ENCODE measurements at places on chromosomes 5 and 9.

DNA sequence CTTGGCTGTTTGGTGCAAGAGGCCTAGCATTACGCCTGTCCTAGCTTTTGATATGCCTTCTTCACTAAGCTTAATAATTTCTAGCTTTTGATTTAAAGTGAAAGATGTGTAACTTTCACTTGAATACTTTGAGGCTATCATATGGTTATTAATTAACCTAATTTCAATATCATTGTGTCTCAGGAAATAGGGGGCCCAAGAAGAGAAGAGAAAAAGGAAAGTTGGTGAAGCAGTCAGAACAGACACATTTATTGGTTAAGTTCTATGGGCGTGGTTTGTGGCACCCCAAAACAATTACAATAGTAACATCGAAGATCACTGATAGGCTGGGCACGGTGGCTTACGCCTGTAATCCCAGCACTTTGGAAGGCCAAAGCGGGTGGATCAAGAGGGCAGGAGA is 40.9 kb upstream of the F2RL2 start:
- no peaks in the 10 kb centered on the region for H3K4me1 ChIP-seq
- no peaks in the 10 kb centered on the region for H3K27me3 ChIP-seq
- no peak overlapping the region for H3K4me3 ChIP-seq
- H3K36me3 ChIP-seq, result peaks cover 25% of the 10 kb centered on the region
- no peak overlapping the region for H3K27ac ChIP-seq
- no peak for DNase-seq

DNA sequence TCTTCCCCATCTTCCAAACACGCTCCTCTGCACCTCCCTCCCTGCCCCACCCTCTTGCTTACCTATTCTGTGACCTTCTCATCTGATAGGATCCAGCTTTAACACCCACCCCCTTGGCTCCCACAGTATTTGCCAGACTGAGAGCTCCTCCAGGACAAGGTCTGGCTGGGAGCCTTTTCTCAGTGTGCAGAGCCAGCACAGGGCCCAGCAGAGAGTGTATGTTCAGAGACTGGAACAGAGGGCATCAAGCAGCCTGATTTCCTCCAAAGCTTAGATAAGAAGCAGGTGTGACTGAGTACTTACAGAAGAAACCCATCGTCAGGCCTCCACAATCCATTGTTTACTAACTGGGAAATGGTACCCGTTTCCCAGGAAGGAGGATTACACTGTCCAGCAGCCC is 26.6 kb downstream of the LHX6 start:
- no peaks in the 10 kb centered on the region for H3K36me3 ChIP-seq
- H3K4me3 ChIP-seq, result no peak overlapping the region
- H3K4me1 ChIP-seq, result no peaks in the 10 kb centered on the region
- no peak for DNase-seq
- H3K27me3 ChIP-seq, result peaks cover 6% of the 10 kb centered on the region
- H3K27ac ChIP-seq, result no peak overlapping the region

DNA sequence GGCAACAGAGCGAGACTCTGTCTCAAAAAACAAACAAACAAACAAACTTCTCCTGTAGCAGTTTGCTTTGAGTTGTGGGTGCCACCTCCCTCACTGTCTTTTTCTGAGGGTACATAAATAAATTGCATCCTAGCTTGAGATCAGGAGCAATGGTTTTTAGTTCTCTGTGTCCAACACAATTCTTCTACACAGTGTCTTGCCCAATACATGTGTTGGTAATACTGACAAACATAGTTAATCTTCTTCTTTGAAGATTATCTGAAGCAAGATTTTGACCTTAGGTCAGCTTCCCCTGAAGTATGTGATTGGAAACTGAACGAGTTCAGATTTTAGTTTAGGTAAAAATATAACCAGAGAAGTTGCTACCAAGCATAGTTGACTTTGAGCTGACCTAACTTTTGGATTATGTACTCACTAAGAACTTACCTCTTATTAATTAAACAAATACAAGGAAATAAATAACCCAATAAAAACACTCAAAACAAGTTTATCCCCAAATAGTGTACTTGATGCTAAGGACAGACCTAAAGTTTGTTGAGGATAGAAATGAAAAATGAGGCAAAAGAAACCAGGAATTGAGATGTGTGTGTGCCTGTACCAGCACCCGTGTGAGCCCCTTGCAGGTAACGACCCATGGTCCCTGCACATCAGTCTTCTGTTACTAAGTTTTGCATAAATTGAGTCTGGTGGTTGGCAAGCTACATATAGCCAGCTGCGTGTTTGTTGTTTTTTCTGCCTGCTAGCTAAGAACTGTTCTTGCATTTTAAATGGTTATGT is 16.2 kb downstream of the TJP2 start:
- no peak overlapping the region for H3K27ac ChIP-seq
- no peak for DNase-seq
- H3K4me1 ChIP-seq, result peaks cover 6% of the 10 kb centered on the region
- H3K4me3 ChIP-seq, result no peak overlapping the region
- no peaks in the 10 kb centered on the region for H3K36me3 ChIP-seq
- H3K27me3 ChIP-seq, result peaks cover 3% of the 10 kb centered on the region

GRCh38 chr9:14560194-14560593 is 133.0 kb downstream of the ZDHHC21 start:
- DNase-seq, result no peak
- peaks cover 7% of the 10 kb centered on the region for H3K27me3 ChIP-seq
- H3K27ac ChIP-seq, result no peak overlapping the region
- H3K4me1 ChIP-seq, result peaks cover 2% of the 10 kb centered on the region
- H3K36me3 ChIP-seq, result no peaks in the 10 kb centered on the region
- H3K4me3 ChIP-seq, result no peak overlapping the region
